ENCODE measurements at places on chromosomes 1 and 21. TPM values are rescaled to one million over a fixed set of nuclear protein-coding genes. Genes with fewer than 3 reads are reported as not detected.

FNDC10 gene
- 6.8 TPM for polyA plus RNA-seq

ANKRD34A gene
- polyA plus RNA-seq = not detected

IL20 gene
- not detected for polyA plus RNA-seq

KCNT2 gene
- polyA plus RNA-seq = not detected

LCE2B gene
- polyA plus RNA-seq = not detected

DDR2 gene
- not detected for polyA plus RNA-seq

TRIM67 gene
- not detected for polyA plus RNA-seq

MOB3C gene
- polyA plus RNA-seq = 18.1 TPM

ZSCAN20 gene
- polyA plus RNA-seq = 0.51 TPM

RUNX1 gene
- polyA plus RNA-seq = 6.2 TPM

BTG3 gene
- polyA plus RNA-seq = 2.0 TPM

IVL gene
- polyA plus RNA-seq = not detected
